NCI-H1092 treated with DMSO at 0.1 percent for 48 hours (cell line): ENCODE measurements at places on chromosomes 5 and 9.

DNA sequence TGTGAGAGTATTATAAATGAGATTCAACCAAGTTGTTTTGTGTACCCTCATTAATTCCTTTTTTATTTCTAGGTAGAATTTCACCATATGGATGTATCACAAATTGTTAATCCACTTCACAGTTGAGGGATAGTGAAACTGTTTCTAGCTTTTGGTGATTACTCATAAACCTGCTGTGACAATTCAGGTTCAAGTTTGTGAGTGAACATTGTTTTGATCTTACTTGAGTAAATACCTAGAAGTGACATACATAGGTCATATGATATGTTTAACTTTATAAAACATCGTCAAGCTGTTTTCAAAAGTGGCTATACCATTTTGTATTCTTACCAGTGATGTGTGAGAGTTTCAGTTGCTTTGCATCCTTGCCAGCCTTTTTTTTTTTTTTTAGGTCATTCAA lies 112.9 kb downstream of the CAMK4 start:
- DNase-seq: no peak

DNA sequence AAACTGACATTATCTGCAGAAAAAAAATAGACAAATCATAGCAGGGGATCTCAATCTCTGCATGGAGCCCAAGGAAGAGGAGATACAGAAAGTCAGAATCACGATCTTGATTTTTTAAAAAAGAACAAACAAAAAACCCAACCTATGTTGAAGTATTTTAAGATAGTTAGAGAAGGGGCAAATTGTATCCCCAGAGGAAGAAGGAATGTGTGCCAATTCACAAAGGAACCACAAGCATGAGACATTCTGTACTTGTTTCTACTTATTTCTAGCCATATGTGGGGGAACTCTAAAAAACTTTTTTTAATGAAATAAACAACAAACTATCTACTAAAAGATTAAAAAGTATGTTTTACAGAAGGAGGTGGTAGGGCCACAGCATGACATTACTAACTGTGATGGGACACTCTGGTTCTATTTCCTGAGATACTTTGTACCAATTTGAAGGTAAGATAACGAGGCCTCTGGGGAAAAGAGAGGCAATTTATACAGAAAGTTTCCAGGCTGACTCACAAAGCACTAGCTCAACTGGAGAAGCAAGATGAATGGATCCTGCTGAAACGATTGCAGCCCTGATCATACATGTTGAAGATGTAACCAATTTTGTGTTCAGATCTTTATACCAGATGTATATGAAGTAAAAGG lies 22.5 kb downstream of the RANBP3L start:
- DNase-seq: no peak

- DNase-seq: no peak
Measured at GRCh38 chr5:111384220-111384619, 128.1 kb downstream of the STARD4 start.

- DNase-seq: peak; percentile 71
Measured at GRCh38 chr9:37324261-37324683, 98.2 kb upstream of the GRHPR start.

DNA sequence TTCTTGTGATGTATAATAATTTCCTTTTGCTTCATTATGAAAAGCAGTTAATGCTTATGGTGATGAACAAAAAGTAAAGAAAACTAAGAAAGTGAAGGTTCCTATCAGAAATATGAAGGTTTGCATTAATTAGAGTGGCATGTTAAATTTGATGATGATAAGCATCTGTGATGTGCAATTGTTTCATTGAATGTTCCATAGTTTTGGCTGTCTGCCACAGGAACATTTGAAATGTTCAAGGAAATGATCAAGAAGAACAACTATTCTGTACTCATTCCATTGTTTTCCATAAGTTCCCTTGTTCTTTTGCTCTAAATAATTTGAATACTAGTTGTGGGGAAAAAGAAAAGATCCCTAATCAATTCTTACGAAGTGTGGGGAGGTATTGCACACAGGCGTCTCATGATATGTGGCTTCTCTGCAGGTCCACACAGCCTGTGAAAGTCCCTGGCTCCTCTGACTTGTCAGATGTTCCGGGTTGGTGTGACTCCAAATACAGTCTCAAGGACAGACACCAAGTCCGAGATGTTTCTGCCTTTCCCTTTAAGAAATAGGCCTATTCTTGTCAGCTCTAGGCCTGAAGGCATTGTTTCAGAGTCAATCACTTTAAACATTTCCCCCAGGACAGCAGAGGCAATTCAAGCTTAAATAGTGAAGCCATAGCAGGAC lies 152.6 kb upstream of the MAST4 start:
- DNase-seq: no peak

DNA sequence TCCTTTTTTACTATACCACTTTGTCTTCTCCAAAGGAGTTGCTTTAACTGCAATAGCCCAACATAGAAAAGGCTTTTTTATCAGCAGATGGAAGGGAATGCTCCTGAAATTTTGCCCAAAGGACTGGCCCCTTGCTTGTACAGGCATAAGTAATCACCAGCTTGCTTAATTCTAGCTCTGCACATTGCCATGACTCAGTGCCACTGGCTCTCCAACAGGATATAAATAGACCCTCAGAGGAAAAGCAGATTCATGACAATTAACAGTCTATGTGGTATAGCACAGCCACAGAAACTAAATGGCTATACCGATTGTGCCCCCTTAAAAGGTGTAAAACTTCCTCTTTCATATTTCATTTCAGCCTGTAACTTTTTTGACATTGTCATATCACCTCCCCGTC lies 227.0 kb downstream of the ZNF608 start:
- DNase-seq: no peak

DNA sequence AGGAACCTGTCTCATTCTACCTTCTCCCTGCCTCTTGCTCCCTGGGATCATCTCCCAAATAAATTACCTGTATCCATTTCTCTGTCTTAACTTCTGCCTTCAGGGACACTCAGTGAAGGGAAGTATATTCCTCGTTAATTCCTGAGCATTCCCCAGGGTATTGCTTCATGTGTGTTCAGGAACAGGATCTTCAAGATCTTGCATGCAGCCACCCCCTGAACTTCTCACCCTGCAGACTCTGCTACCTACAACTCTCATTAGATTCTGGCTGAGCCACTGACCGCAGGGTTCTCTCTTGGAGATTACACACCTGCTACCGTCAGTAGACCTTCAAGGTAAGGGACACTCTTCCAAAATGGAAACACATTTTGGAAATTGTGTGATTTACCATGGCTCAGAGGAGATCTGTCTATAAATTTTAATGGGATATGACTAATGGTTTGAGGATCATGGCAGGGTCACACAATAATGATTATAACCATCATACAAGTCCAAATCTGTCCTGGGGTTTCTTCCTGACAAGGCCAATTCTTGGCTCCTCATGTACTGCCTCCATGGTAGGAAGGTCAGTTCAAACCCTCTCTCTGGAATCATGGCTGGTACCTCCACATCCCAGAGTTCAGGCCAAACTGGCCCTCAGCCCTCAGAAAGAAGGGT lies 38.9 kb upstream of the UGCG start:
- DNase-seq: no peak

- no peak for DNase-seq
Measured at GRCh38 chr5:36635721-36636390, 29.4 kb downstream of the SLC1A3 start.

DNA sequence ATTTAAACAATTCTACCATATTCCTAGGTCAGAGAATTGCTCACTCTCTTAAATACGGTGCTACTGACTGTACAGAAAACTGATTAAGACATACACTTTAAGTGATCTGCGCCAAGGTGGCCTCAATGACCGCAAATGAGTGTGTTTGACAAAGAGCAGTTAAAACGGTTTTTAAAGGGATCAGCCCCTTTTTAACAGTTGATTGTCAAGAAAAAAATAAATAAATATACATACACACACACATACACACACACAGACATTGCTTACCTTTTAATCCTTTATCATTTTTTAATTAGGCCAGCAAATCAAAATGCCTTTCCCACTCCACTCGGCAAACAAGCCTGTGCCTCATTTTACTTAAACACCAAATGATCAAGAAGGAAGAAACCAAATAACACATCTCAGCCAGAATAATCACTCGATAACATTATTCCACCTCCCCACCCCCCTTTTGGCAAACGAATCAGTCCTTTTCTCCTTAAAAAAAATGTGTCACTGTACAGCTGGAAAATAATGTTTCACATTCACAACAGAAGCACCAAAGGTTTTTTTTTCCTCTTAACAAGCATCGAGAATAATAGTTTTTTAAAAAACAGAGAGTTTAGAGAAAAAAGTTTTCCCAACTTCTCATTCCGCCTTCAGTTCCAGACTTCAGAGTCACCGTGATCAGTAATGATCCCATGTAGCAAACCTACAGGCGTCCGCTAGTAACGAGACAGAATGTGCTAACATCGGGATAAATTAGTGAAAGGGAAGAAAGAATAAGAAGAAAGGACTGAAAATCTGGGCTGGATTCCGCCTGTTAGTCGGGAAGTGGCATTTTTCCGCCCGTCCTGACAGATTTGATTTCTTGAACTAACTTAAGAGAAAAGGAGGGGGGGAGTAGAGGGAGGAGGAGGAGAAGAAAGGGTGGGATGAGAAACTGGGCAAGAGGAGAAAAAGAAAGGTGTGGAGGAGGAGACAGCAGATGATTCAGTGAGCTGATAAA lies at the start of gene ZNF608:
Gene ZNF608, minus strand, starts transcription at position 712 of the 988 bp plus-strand sequence. CDS start 1,650 bp downstream, outside the sequence.
- peak; percentile 48 for DNase-seq

DNA sequence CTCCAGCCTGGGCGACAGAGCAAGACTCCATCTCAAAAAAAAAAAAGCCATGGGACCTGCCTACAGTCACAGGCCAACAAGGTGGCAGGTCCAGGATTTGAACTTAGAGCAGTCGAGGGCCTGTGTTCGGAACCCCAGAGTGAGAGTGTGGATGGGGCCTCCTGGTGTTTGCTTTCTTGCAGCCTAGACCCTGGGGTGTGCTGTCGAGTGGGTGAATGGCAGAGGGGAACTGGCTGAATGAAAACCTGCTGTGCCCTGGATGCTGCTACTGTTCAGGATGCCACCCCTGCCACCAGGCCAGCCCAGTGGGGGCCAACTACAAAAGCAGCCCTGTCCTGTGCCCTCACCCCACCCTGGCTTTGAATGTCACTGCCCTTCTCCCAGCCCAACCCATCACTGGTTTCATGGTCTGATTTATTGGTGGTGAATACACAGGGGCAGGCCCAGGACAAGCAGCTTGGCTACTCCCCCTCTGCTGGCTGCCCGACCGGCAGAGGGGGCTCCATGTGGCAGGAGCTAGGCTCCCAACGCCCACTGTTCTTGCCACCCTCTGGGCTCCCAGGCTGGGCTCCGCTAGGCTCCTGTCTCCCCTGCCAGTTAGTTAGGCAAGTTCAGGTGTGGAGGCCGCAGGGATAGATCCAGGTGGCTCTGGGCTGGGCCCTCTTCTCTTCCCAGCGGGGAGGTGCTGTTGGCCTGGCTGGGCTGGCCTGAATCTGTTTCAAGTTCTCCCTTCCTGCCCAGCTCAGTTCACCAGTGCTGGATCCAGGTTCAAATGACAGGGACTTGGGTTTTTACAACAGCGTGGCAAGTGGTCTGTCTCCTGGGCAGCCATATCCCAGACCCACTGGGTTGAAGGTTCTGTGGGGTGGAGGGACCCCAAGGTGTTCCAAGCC lies 12.2 kb downstream of the FPGS start:
- DNase-seq: no peak

DNA sequence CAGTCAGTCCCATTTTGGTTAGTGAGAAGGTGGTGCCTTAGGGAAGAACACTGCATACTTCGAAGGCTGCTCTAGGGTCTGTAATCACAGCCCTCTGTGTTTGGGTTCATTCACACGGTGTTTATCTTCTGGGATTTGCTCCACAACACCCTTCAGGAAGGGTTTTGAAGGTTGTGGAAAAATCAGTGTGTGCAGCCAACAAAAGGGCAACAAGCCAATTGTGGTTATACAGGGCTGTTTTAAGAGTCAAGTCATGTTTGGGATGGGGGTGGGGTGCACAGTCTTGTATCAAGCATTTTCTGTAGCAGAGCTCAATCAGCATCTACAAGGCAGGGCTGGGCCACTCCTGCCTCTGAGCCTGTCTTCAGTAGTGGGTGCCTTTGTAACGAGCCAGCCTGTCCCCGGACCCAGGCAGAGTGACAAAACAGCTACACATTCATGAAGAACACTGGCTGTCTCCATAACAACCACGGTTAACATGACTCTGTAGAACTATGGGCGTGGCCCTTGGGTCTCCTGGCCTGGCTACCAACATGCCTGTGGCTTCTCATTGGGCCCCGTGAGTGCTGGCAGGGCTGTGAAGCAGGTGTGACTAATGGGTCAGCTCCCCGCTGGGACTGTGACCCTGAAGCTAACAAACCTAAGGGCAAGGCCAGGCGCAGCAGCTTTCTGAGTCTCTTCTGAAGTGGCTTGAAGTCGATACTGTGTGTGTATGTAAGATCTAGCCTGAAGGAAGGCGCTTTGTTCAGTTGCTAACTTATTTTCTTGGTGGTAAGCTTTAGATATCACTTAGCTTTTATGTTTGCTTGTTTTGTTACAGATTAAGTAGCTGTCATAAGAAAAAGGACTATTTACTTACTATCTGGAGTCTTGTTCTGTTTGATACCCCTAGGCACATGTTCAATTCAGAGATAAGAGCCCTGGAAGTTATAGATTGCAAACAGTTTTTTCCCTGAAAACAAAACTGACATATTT lies 27.9 kb upstream of the GOLM1 start:
- peak; percentile 94 for DNase-seq

DNA sequence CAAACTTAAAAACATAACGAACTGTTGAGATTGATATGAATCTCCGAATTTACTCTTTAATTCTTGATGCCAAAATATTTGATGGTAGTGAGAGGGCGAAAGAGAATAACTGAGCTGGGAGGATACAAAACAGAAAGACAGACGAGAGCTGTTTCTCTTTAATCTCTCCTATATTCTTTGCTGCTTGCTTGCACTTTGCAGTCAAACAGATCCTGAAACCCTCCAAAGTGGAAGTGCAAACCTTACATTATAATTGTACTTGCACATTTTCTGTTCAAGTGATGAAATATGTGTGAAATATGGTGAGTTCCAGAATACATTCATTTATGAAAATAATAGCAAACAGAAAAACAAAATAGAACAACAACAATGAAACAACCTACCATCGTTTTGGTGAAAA lies 63.8 kb downstream of the PAM start:
- DNase-seq: no peak
